Stimulated activated CD4-positive, alpha-beta T cell treated with anti-CD3 and anti-CD28 coated beads, Interleukin-1b, Interleukin-23, amount 100 ng/mL, for 1 hour (primary cell): ENCODE measurements at places on chromosomes 4 and X.

- no peak for DNase-seq
These were observed 62.3 kb downstream of the FAM193A start for GRCh38 chr4:2598511-2599303.

DNA sequence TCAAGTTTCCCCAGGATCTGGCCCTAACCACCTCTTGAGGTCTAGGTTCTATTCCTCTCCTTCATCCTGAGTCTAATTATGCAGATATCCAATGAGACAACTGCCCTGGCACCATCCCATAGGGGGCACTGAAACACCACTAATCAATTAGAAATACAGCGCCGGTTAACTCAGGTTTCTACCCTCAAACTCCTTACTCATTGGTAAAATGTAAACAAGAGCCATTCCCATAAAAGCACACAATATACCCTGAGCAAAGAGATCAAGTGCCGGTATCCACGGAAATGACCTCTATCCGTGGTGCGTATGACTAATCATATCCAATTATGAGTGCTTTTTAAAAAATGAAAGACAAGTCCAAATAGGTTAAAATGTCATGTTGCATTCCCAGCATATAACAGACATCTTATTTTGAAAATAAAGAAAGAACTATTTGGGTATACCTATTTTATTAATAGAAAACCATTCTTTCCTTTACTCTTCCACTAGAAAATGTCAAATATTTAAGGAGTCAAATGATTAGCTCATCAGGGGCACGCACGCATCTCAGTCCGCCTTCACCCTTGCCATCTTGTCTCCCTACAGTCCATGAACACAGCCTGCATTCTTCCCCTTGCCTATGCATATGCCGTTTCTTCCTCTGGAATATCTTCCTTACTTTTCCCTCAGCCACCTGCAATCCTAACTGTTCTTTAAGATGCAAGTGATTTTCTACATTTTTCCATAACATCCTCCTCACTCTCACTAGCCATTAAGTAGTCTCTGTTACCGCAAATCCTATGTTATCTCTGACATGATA is 141.1 kb downstream of the MAML3 start:
- DNase-seq, result peak; percentile 30

DNA sequence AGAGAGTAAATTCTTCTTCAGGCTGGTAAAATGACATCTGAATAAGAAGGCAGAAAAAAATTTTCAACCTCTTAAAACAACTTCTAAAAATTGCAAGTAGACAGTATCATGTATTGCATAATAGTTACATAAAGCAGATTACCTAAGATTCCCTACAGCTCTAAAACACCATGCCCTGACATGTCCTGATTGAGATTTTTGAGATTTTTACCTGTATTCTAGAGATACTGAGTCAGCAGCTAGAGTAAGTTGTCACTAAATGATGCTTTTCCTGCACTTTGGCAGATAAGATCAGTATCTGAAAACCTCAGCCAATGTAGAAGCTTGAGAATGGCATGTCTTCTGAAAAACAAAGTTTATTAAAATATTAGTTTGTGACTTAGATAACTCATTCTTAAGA is 713.6 kb downstream of the CCSER1 start:
- DNase-seq, result no peak

DNA sequence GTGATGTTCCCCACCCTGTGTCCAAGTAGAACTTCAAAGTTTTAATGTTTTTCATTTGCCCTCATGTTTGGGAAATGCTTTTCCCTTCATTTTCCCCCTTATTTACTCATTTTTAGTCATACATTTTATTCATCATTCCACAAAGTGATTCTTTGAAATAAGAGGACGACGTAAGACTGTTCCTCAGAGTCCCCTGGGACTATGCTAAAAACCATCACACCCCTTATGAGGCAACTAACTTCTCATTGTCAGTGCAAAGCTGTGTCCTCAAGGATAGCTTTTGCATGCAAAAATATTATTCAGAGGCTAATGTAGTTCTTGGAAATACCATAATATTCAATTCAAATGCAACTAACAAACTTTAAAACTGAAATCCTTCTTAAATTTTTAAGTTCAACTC is 14.8 kb upstream of the ADGRG2 start:
- DNase-seq, result no peak

DNA sequence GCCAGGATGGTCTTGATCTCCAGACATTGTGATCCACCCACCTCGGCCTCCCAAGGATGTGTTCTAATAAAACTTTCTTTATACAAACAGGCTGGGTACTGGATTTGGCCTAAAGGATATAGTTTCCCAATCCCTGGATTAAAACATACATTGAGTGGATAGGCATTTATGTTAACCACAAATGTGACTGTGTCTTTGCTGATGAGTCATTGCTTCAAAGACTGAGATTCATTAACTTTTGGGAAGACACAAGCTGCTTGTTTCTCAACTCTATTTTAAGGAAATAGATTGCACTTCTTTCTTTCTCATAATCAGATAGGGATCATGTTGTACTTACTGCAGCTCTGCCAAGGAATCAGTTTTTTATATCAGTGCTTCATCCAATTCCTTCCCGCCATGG is 131.3 kb upstream of the AGA start:
- no peak for DNase-seq

- DNase-seq, result no peak
These were observed 36.7 kb upstream of the TLR3 start for GRCh38 chr4:186032259-186032658.
